Activated CD4-positive, alpha-beta T cell treated with anti-CD3 and anti-CD28 coated beads, Interleukin-2, amount 50 U/mL, for 4 hours (primary cell): ENCODE measurements at places on chromosomes 7 and 10.

- no peak for DNase-seq
Observed at GRCh38 chr7:17745610-17746009, 194.7 kb downstream of the SNX13 start.

DNA sequence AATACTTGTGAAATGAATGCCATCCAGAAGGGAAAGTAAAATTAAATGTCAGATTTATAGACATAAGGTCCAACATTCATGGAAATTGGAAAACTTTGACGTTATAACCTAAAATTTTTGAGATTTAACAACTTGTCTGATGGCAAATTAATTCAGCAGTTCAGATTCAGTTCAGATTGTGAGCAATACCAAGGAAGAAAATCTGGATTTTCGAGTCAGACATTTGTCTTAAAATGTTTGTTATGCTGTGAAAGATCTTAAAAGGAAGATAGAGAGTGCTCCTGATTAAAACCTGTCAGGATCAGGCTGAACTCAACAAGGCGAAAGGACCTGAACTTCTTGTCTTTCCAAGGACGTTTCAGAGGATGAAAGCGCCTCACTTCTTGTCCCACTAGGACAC, 320.9 kb downstream of the PAXIP1 start:
- DNase-seq: no peak

DNA sequence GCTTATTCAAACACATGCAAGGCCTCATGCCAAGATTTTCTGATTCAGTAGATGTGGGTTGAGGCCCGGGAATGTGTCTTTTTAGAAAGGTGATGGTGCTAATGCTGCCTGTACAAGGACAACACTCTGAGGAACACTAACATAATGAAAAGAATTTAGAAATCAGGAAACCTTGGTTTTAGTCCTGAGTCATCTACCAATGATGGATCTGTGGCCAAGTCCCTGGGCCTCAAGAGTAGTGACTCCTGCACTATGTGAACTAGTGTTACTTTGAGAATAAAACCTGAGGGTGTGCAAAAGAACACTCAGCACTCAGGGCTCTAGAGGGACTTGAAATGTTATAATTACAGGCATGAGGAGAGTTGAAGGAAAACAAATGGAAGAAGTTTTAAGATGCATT, 741.7 kb upstream of the GALNT17 start:
- no peak for DNase-seq

DNA sequence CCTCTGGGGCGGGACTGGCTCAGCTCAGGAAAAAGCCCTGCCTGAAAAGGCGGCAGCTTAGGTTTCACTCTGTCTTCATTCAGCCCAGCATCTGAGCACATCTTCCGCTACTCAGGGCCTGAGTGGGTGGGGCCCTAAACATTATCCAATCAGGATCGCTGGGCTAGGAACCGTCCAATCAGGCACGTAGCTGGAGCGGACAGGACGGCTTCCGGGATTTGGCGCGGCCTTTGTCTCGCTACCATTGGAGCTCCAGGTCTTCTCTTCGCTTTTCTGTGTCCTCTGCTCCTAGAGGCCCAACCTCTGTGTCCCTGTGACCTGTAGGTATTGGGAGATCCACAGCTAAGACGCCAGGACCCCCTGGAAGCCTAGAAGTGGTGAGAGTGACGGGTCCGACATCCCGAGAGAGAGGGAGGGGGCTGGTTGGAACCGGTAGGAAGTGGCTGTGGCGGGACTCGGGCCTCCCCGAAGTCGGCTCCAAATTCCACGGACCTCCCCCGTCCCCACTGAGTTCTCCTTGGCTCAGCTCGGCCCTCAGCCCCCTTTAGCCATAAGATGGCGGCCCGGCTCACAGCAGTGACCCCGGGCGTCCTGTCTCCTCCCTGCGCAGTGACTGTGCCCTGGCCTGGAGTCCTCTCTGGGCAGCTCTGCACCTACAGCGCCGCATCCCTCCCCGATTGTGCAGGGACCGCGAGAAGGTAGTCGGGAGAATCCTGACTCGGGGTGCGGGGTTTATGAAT, 99.1 kb downstream of the ZNF680 start:
- no peak for DNase-seq

DNA sequence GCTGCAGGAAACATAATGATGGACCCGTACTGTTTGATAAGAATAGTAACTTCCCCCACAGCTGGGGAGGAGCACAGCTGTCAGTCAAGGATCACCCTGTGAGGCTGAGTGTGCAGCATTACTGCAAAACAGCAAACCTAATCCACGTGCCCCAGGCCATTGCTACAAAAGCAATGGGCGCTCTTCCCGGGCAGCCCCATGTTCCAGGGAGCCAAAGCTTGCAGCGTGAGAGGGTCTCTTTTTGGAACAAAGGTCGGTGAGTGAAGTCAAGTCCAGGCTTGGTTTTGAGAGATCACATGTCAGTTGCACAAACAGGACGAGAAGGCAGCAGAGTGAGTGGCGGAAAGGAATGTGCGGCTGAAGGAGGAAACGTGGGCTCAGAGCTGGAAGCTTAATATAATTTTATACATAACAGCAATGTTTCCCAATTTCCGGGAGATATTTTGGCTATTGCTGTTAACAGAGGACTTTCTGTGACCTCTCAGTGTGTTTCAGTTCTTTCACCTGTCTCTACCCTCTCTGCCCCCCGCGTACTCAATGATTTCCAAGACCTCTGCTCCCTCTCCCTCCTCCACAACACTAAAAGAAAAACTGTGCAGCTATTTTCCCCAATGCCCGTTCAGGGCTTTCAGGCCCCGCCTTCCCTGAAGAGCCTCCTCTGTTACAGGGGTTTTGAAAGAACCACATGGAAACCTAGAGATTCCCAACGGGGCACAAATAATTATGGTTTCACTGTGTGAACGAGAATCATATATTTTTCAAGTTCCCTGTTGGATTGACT, 128.9 kb downstream of the MTPAP start:
- DNase-seq: no peak

DNA sequence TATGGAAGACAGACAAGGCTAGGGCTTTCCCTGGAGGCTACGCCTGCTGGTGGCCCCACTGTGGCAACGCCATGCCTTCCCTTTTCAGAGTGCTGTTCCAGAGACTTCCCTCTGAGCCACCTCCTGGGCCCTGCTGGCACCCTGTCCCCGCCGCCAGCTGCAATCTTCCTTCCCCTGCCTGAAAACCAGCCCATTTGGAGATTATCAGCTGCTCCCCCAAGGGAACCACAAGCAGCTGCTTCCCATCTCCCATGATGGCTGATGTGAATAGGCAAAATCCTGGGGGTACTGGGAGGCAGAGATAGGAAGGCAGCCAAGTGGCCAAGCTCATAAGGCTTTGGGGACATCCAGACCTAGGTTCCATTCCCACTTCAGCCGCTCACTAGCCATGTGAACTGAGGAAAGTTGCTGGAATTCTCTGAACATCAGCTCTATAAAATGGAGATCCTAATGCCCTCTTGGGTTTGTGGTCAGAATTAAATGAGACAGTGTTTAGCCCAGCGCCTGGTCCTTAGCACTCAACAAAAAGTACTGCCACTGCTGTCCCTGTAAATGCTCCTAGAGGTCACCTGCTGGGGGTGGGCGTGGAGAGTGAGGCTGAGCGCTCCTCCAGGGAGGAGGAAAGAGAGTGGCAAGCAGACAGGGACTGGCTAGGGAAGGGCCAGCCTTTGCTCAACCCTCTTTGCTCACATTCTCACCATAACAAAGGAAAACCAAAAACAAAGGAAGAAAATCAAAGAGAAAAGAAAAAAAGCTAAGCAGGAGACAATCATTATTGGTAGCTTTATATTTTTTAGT, 5.9 kb downstream of the TSPAN33 start:
- DNase-seq: no peak
